NCI-H524 treated with DMSO at 0.1 percent for 48 hours (cell line): ENCODE measurements at places on chromosomes 11 and 22.

DNA sequence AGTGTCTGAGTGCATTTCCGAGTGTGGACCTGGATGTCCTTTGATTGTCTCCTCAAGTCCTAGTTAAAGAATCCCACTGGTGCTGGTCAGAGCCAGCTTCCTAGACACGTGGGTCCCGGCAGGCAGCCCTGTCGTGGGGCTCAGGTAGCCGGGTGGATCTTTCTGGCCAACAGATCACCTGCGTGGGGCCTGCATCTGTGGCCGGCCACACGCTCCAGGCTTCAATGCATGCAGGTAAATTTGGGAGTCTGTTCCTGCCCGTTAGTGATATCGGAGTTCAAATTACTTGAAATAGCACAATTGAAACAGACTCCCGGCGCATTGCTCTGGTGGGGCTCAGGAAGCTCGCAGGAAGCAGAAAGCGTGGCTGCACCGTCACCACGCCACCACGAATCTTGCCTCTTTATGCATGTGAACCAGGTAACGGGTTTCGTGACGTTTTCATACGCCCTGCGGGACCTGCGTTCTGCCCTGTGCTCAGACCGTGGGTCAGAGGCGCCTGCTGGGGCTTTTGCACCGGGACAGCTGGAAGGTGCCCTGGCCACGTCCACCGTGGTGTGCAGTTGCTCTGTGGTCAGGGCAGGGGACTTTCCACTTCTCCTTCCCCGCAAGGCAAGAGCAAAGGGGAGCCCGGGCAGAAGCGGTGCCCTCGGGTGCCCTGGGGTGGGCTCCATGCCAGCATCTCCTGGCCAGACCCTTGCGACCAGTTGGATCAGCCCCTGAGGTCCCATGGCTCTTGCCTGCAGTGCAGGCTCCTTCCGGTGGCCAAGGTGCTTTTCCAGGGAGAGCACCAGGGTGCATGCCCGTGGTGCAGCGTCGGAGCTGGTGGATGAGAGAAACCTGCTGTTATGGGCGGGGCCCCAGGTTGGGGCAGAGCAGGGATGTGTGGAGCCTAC is 803.5 kb downstream of the BRD1 start:
- no peak for DNase-seq

DNA sequence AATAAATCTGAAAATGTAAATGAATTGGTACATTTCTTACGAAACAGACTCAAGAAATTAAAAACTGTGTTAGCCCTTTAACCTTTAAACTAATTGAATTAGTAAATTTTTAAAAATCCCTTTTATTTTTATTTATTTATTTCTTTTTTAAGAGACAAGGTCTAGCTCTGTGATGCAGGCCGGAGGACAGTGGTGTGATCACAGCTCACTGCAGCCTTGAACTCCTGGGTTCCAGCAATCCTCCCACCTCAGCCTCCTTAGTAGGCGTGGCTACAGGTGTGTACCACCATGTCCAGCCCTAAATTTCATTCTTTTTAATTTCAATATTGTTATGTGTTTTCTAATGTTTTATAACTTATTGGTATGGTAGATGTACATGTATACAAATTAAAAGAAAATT is 72.6 kb downstream of the MYEOV start:
- DNase-seq, result no peak

DNA sequence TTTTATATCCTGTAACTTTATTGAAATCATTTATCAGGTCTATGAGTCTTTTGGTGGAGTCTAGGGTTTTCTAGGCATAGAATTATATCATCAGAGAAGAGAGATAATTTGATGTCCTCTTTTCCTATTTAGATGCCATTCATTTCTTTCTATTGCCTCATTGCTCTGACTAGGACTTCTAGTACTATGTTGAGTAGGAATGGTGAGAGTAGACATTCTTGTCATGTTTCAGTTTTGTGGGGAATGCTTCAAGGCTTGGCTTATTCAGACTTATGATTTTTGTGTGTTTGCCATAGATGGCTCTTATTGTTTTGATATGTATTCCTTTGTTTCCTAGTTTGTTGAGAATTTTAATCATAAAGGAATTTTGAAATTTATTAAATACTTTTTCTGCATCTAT is 1078.3 kb downstream of the FAM181B start:
- no peak for DNase-seq

GRCh38 chr11:117882311-117882905 is 6.0 kb upstream of the FXYD6 start:
- DNase-seq, result no peak

- DNase-seq, result no peak
Measured at GRCh38 chr11:9596926-9597464, 23.5 kb downstream of the WEE1 start.

GRCh38 chr11:93694557-93694956 is 33.1 kb downstream of the CEP295 start:
- no peak for DNase-seq

- DNase-seq, result no peak
Measured at GRCh38 chr11:119529936-119530335, 107.0 kb upstream of the THY1 start.

DNA sequence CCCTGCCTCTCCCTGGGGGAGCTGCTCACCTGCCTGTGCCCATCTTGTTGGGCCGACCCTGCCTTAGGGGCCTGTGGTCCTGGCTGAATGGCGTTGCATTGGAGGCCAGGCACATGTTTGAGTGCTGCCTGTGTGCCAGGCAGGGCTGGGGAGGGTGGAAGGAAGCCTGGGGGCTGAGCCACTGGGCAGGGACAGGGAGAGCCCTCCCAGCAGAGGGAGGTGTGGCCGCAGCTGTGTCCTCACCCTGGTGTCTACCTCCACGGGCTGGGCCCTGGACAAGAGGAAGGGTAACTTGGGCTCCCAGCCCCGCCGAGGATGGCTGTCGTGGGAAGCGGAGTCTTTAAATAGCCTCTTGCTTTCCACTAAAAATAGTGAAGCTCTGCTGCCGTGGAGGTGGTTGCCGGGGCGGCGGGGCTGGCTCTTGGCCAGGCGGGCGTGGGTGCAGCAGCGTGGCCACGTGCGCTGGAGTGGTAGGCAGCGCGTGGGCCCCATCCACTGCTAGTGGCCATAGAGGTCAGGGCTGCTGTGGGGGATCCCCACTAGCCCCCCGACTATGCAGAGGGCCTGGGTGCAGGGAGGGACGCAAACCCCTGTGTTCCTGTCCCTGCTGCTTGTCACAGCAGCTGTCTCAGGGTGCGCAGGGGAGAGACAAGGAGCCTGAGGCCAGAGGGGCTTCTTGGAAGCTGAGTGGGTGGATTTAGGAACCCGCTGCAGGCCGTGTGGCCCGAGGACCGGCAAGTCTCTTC is 6.2 kb downstream of the ZDHHC8 start:
- no peak for DNase-seq
